CMK (cell line): ENCODE measurements at places on chromosomes 5 and 9.

- no peak for DNase-seq
These were observed 54.5 kb downstream of the STK10 start for GRCh38 chr5:172133359-172134029.

- no peak for DNase-seq
These were observed 22.4 kb downstream of the C9 start for GRCh38 chr5:39341896-39342295.

DNA sequence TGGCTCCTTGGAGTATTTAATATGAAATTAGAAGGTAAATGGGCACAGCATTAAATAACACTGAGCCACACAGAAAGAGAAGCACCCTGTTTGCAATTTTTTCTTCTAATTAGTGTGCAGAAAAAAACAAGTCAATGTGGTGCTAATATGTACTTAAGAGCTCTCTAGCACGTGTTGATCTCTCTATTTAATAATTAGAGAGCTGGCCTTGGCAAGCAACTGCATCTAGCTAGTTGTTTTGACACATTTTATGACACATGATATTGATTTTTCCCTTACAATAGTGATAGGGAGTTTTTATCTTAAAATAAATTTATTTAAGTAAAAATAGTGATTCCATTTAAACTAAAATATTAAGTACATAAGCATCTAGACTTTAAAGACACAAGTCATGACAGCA is 54.5 kb upstream of the NUDT12 start:
- DNase-seq, result no peak

DNA sequence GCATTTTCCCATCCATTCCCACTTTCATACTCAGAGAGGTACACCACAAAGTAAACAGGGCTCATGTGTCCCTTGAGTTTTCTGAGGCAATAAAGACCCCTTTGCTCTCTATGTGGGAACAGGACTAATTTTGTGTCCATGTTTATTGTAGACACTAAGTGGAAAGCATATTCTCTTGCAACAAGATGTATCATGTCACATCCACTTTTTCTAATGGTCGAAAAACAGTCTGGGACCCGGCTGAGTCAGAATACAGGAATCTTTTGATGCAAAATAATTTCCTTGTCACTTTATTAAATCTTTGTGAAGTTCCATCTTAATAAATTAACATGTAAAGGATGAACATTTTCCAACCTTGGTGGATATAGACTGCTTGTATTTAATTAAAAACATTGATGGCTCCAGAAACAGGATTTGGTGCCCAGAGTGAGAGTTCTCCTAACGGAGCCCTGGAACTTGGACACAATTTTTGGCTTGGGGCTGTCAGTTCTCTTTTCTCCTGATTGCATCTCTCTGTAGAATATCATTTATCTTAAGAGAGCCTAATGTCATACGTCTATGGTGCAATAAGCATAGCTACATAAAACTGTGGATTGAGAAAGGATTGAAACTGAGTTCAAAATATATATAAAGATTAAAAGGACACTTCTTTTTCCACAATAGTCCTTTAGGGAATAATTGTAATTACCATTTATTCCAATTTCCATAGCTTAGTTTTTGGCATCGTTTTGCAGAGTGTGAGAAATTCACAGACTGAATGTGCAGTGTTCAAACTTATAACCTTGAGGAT is 1116.7 kb upstream of the SEMA6A start:
- no peak for DNase-seq

GRCh38 chr5:157312492-157312891 is 46.6 kb downstream of the CYFIP2 start:
- DNase-seq, result no peak

- DNase-seq, result no peak
These were observed 498.0 kb downstream of the SPOCK1 start for GRCh38 chr5:137001026-137001569.

DNA sequence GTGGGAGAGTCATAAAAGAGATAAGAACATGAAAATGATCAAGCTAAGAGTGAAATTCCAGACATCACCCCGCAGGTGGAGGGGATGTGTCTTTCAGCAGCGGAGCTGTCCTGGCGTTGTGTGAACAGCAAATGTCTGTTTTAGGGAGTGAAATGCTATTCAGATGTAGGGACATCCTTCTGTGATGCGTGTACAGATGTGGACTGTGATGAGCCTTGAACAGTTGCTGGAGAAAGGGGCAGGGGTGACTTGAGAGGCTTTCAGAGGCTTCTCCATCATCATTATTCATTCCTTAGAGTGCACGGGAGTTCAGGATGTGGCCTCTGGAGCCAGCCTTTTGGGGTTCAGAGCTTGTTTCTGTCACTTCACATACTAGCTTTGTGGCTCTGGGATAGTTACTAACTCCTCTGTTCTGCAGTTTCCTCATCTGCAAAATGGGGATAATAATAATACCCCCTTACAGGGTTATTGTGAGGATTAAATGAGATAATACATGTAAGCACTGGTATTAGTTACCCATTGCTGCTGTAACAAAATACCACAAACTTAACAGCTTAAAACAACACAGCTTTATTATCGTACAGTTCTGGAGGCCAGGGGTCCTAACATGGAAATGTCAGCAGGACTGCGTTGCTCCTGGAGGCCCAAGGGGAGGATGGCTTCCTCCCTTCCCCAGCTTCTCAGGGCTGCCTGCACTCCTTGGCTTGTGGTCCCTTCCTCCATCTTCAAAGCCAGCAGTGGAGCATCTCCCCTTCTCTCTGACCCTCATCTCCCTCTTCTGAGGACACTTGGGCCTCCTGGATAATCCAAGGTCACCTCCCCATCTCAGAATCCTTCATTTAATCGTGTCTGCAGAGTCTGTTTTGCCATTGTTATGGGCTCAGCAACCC is 9.4 kb downstream of the TRAF1 start:
- no peak for DNase-seq

GRCh38 chr5:143235423-143235822 is 168.1 kb downstream of the NR3C1 start:
- DNase-seq, result no peak

GRCh38 chr9:88236511-88237478 is 98.5 kb upstream of the SPATA31C2 start:
- no peak for DNase-seq

- no peak for DNase-seq
These were observed 190.9 kb upstream of the TUT7 start for GRCh38 chr9:86545090-86545489.

- DNase-seq, result no peak
These were observed 11.1 kb downstream of the LHX6 start for GRCh38 chr9:122217640-122218039.

DNA sequence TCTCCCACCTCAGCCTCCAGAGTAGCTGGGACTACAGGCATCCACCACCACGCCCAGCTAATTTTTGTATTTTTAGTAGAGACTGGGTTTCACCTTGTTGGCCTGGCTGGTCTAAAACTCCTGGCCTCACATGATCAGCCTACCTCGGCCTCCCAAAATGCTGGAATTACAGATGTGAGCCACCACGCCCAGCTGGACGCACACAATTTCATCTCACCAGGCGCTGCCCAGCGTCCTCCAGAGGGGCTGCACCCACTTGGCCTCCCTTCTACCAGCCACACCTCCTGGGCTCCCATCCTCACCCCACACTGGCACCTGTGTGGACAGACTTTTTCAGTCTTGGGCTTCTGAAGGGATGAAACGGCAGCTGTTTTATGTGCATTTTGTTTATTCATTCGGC is 3.8 kb upstream of the EXOC3 start:
- no peak for DNase-seq

DNA sequence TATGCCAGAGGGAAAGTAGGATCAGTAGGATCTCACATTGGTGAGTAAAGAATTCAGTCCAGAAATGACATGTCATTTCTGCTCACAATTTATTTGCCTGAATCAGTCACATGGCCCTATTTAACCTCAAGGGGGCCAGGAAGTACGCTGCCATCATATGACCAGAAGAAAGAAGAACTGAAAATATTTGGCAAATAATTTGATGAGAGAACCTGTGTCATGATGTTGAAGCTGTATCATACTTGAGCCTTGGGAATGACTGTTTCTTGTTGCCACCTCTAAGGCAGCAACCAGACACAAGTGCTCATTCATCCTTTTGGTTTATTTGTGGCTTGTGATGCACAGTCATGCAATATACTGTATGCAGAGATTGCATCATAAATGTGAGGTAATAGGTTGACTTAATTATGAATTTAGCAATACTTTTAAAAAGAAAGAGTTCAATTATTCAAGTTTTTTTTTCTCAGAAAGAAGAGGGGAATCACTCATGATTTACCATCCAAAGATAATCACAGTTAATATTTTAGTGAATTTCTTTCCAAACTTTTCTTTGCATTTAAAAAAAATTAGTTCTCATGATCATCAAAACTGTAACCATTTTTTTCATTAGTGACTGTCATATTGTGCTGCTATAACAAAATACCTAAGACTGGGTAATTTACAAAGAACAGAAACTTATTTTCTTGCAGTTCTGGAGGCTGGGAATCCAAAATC is 8.2 kb upstream of the ZFYVE16 start:
- DNase-seq, result no peak

DNA sequence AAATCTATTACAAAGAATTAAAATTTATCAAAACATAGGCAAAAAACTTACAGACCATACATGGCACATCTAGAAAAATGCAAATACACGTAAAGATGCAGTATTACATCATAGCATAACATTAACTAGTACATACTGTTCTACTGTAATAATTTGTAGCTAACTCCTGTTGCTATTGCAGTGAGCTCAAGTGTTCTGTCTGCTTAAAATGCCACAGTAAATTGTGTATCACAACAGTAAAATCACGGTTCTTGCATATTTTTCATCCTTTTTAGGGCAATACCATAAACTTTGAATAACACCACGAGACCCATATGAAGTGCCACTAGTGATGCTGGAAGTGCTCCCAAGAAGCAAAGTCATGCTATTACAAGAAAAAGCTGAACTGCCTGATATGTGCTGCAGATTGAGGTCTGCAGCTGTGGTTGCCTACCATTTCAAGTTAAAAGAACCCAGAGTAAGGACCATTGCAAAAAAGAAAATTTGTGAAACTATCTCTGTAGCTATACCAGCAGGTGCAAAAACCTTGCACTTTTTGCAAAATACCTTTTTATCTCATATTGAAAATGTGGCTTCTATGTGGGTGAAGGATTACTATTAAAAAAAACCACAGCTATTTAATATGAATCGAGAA is 14.2 kb downstream of the HOMER1 start:
- no peak for DNase-seq

GRCh38 chr9:121607434-121608167 is 43.8 kb upstream of the DAB2IP start:
- DNase-seq, result no peak
